ENCODE measurements at places on chromosomes 3 and 15. TPM values are rescaled to one million over a fixed set of nuclear protein-coding genes. Genes with fewer than 3 reads are reported as not detected.

- H3K36me3 ChIP-seq, result no peaks in the 10 kb centered on the region
- no peak overlapping the region for H3K27ac ChIP-seq
- DNase-seq, result no peak
- H3K4me1 ChIP-seq, result no peaks in the 10 kb centered on the region
Observed at GRCh38 chr3:194075802-194076460, 60.0 kb upstream of the HES1 start.

DNA sequence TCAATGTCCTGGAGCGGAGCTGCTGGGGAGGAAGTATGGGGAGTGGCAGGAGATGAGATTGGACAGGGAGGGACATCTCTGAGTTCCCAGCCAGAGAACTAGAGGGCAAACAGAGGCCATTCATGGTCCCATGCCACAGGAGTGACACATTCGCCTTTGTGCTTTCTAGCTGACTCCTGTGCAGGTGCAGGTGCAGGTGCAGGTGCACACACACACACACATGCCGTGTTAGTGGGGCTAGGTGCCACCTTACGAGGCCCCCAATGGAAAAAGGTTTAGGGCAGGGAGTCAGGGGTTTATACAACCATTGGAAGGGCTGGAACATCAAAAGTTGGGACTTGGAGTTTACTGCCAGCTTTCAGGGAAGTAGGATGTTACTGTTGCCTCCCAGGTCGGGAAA, 52.0 kb downstream of the TPRA1 start:
- no peaks in the 10 kb centered on the region for H3K27me3 ChIP-seq
- DNase-seq, result no peak
- H3K4me1 ChIP-seq, result no peaks in the 10 kb centered on the region
- H3K36me3 ChIP-seq, result no peaks in the 10 kb centered on the region

- no peak overlapping the region for H3K27ac ChIP-seq
- DNase-seq, result peak; percentile 38
- H3K4me3 ChIP-seq, result no peak overlapping the region
- H3K27me3 ChIP-seq, result no peaks in the 10 kb centered on the region
- no peaks in the 10 kb centered on the region for H3K36me3 ChIP-seq
Observed at GRCh38 chr3:25441234-25441856, 13.3 kb downstream of the RARB start.

DNA sequence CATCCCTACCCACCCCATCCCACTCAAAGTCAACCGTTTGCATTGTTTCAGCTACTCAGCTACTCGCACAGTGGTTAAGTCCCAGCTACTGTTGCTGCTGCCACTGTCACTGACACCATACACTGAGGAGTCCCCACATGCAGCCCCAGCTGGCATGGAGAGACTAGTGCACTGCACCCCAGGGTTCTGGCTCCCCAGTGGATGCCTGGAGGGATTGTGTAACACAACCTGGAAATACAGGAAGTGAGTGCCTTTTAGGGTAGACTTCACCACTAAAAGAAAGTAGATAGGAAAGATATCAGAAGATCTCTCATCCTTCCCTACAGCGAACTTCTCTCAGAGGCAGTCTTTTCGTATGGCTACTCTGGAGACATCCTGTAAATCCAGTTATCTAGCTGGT, 169.2 kb upstream of the STRIT1 start:
- H3K27me3 ChIP-seq, result no peaks in the 10 kb centered on the region
- H3K36me3 ChIP-seq, result peaks cover 3% of the 10 kb centered on the region
- no peak for DNase-seq
- H3K27ac ChIP-seq, result no peak overlapping the region

DNA sequence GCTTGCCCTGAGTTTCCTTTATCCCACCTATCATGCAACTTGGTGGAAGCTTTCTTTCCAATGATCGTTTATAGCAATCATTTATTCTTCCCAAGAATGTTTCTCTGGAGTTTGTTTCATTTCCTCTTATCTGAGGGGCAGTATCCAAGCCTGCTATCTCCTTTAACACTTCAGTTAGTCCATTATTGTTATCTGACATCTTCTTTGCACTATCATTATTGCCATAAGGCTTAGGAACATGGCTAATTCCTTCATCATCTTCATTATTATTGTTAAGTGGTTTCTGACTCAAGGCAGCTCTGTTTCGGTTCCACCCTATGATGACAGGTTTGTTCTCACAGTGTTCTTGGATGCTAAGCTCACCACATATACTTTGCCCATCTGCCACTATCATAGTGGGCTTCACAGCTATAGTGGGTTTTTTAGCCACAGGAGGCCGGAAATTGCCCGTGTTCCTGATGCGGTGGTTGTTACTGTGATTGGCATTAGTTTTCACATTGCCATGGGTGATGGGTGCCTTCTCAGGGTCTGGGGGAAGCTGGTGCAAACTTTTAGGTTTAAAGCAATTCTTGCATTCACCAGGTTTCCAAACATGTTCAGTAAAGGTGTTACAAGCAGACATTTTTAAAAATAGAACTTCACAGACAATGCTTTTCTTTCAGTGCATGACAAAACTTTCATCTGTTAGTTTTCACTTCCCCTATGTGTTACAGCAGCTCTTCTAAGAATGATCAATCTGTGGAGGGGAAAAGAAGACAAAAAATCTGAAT, 110.6 kb upstream of the TSPAN3 start:
- H3K4me3 ChIP-seq, result no peak overlapping the region
- no peak overlapping the region for H3K27ac ChIP-seq
- H3K36me3 ChIP-seq, result peaks cover 7% of the 10 kb centered on the region

DNA sequence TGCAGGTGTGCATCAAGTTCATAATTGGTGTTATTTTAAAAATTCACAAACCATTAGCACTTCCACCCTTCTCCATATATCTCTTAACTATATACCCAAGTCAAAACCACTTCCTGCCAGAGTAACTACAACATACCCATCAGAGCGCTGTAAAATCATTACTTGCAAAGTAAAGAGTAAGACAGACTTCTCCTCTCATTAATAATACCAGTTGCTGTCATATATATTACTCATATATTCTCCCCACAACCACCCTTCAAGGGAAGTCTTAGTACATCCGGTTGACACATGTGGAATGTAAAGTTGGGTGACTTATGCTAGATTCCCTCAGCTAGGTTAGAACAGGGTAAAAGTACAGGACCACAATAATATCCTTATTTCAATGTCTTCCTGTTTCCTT, 5.6 kb downstream of the TERC start:
- no peak for DNase-seq
- H3K27ac ChIP-seq, result no peak overlapping the region
- H3K4me1 ChIP-seq, result no peaks in the 10 kb centered on the region

DNA sequence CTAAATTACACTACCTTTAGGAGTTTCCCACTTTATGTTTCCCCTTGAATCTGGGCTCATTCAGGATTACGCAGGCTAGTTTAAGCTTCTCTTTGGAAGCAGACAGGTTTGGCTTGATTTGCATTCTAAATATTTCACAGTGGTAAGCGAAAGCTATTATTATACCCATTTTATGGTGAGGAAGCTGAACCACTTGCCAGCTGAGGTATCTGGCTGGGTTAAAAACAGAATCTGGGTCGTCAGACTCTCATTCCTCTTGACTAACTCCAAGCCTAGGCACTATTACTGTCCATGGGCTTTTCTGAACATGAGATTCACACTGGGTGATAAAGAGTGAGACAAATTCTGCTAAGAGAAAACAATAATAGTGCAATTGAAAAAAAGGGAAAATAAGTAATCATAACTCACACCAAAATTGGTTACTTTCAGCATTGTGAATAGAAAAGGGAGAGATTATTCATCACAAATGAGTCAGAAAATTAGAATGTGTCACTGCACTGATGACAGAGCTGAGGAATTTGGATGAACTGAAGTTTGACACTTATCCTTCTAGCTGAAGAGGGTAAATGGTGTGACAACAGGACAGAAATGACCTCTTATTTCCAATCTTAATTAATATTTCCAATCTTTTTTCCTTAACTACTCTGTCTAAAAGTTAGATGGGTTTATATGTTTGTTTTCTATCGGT, 211.3 kb downstream of the TIGIT start:
- H3K27ac ChIP-seq, result no peak overlapping the region
- no peak overlapping the region for H3K4me3 ChIP-seq
- DNase-seq, result no peak
- H3K36me3 ChIP-seq, result no peaks in the 10 kb centered on the region
- no peaks in the 10 kb centered on the region for H3K27me3 ChIP-seq
- H3K4me1 ChIP-seq, result peaks cover 6% of the 10 kb centered on the region

DNA sequence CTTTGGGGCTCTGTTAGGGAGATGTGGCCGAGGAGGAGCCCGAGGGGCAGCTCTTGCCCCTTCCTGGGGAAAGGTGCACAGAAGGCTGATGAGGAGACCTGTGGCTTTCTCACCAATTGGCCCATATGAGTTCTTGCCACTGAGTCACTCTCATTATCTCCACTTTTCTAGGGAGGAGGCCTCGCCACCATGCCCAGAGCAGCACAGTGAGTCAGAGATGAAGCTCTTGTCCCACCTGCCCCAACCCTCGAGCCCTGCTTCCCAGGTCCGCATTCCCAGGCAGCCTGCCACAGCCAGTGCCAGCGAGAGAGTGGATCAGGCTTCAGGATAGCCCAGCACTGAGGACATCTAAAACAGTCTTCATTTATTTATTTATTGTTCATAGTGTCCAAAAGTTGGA, 53.5 kb downstream of the AMOTL2 start:
- H3K36me3 ChIP-seq, result no peaks in the 10 kb centered on the region
- H3K27ac ChIP-seq, result no peak overlapping the region
- peak; percentile 24 for DNase-seq
- H3K4me3 ChIP-seq, result no peak overlapping the region

GRCh38 chr15:75091814-75092213, 68.4 kb downstream of the PPCDC start:
- H3K27ac ChIP-seq, result no peak overlapping the region
- H3K4me1 ChIP-seq, result no peaks in the 10 kb centered on the region
- H3K36me3 ChIP-seq, result no peaks in the 10 kb centered on the region
- H3K27me3 ChIP-seq, result no peaks in the 10 kb centered on the region

DNA sequence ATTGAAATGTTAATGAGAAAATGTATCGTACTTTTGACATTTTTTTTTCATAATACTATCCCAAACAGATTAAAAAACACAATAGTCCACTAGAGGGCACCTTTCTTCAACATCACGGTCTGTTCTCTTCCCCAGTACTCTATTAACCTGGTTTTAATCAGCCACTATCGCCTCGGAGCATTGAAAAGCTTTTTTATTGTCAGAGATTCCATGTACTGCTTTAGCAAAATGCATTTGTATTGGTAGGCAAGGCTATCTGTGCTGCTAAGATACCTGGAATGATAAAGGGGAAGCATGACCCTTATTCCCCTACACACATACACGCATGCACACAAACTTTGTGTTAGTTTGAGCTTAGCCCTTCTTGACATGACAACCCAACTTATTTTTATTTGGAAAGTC, 160.1 kb upstream of the IL12A start:
- no peaks in the 10 kb centered on the region for H3K27me3 ChIP-seq
- no peak overlapping the region for H3K27ac ChIP-seq
- H3K4me1 ChIP-seq, result no peaks in the 10 kb centered on the region
- no peak overlapping the region for H3K4me3 ChIP-seq

- H3K27ac ChIP-seq, result no peak overlapping the region
- no peaks in the 10 kb centered on the region for H3K4me1 ChIP-seq
- no peak overlapping the region for H3K4me3 ChIP-seq
- no peak for DNase-seq
Observed at GRCh38 chr3:105877336-105877910, 8.6 kb upstream of the CBLB start.

DNA sequence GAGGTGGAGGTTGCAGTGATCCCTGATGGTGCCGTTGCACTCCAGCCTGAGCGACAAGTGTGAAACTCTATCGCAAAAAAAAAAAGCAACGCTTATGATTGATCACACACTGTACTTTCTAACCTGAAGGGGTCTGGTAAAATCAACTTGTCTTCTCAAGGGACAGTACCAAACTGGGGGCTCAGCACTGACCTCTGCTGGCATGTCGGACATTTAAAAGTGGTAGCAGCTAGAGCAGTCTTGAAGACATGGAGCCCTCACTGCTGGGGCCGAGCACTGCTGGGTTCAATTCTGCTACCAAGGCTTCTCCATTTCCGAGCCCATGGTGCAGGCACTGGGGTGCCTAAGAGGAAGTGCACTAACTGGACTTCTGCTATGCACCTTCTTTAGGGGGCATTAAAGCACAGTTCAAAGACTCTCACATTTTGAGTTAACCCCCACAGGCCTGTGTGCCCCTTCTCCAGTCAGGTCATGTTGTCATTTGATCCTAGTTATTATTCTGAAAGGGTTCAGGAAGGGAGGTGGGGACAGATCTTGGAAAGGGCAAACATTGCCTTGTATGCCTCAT, 26.4 kb upstream of the LAMP3 start:
- H3K27ac ChIP-seq, result no peak overlapping the region
- no peaks in the 10 kb centered on the region for H3K27me3 ChIP-seq
- H3K36me3 ChIP-seq, result no peaks in the 10 kb centered on the region
- no peaks in the 10 kb centered on the region for H3K4me1 ChIP-seq
- H3K4me3 ChIP-seq, result no peak overlapping the region
- peak; percentile 71 for DNase-seq

DNA sequence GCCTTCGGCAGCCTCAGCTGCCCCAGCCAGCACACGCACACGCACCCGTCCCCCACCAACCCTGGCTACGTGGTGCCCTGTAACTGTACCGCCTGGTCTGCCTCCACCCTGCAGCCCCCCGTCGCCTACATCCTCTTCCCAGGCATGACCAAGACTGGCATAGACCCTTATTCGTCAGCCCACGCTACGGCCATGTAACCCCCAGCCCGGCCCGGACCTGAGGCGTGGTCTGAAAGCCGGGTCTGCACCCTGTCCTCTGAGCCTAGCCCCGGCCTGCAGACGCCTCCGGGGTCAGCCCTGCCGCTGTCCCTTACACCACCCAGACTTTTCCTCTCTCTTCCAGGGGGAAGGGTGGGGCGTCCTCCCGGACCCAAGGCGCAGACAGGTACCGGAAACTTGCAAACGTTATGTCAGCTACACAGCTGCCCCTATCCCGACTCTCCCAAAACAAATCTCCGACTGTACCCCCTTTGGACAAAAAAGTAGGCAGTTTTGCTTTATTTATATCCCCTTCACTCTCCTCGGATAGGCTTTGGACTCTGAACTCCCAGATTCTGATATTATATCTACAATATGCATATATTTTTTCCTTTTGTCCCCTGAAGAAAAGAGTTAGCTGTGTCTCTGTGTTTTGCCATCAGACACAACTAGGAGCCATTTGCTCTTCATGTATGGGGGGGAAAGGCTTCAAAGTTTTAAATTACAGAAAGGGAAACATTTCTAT, 1.4 kb downstream of the SOX14 start:
- 0 out of 2 replicates have a peak, but pooled peaks cover 2% of the 10 kb centered on the region for H3K4me1 ChIP-seq
- peak overlapping the region; percentile 49 for H3K4me3 ChIP-seq
- peak; percentile 41 for DNase-seq
- H3K36me3 ChIP-seq, result no peaks in the 10 kb centered on the region
- no peak overlapping the region for H3K27ac ChIP-seq
- peaks cover 89% of the 10 kb centered on the region for H3K27me3 ChIP-seq

DNA sequence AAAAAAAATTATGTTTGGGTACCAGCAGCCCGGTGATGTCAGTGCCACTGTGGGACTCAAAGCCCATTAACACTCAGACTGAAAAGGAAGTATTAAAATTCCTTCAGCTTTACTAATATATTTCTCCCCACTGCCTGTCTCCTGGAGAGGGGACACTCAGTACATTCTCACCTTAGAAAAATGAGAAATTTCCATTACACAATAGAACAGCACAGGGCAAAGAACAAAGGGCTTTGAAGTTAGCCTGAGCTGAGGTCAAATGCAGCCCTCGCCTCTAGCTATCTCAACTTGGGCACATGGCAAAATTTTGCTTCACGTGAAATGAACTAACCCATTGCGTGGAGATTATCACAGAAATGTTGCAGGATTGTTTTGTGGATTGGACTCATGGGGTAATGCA, 80.8 kb downstream of the RARB start:
- DNase-seq, result no peak
- H3K27ac ChIP-seq, result no peak overlapping the region
- no peaks in the 10 kb centered on the region for H3K27me3 ChIP-seq
- no peaks in the 10 kb centered on the region for H3K4me1 ChIP-seq
- no peaks in the 10 kb centered on the region for H3K36me3 ChIP-seq
- H3K4me3 ChIP-seq, result no peak overlapping the region

LEKR1 gene
- 0.22 TPM for total RNA-seq
